ENCODE measurements at places on chromosomes 2 and 18.

- no peak for DNase-seq
Observed at GRCh38 chr2:11288431-11288830, 56.0 kb downstream of the ROCK2 start.

DNA sequence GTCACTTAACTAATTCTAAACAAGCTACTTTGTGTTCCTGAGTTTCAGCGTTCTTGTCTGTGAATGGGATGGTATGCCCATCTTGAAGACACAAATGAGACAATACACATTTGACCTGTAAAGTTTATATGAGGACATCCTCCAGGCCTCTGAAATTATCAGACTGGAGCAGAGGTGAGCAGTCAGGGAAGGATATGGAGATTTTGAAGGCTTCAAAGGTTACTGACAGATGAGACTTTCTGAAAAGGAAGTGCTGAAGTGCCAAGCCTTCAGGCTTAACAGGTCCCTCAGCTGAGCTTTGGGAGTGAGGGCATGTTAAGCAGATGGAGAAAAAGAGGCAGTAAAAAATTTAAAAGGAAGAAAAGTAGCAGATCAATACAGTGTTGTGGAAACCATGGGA is 110.9 kb upstream of the FOSL2 start:
- DNase-seq = no peak

GRCh38 chr2:170968205-170969003 is 39.4 kb downstream of the GORASP2 start:
- DNase-seq = no peak

GRCh38 chr2:24774373-24774772 is 18.8 kb downstream of the PTRHD1 start:
- no peak for DNase-seq

DNA sequence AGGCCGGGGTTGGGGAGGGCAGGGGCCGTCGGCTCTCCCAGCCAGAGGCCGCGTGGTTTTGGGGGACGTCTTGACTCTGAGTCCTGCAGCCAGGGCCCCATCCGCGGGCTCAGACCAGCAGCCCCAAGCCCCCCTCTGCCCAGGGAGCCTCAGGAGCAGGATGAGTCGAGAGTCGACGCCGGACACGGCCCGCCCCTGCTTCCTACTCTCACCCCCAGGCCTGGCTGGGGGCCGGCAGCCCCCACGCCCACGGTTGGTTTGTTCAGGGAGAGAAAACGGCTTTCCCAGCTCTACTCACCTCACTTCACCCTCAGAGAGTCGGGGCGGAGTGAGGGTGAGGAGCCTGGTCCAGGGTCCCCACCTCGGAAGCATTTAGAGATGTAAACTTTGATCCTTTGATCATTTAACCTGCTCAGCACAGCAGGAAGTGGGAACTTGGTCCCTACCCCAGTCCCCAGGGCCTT is 6.9 kb downstream of the SNORC start:
- no peak for DNase-seq

GRCh38 chr2:205411558-205411957 is 270.7 kb upstream of the NRP2 start:
- no peak for DNase-seq

GRCh38 chr2:866009-866680 is 84.5 kb upstream of the SNTG2 start:
- DNase-seq = no peak

GRCh38 chr2:239706367-239706766 is 305.5 kb upstream of the HDAC4 start:
- DNase-seq = no peak

DNA sequence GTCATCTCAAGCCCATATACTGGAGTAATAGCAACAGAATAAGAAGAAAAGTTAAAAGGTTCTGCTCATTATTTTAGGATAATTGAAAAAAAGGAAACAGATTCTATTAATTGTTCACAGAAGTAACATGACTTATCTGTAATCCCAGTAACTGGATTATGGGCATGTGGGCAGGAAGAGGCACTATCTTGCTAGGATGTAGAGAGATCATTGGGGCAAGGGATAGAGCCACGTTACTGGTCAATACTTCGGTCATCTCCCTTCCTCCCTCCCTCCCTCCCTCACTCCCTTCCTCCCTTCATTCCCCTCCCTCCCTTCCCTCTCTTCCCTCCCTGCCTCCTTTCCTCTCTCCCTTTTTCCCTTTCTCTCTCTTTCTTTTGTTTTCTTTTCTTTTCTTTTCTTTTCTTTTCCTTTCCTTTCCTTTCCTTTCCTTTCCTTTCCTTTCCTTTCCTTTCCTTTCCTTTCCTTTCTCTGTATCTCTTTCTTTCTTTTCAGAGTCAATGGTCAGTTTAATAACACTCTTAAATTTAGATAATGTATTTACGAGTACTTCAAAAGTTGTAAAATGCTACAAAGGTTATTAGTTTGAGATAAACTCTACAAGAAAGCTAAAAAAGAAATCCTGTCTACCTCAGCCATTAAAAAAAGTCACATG is 82.8 kb downstream of the FHOD3 start:
- no peak for DNase-seq

- DNase-seq = no peak
Observed at GRCh38 chr2:176753752-176754474, 458.7 kb upstream of the HNRNPA3 start.

- no peak for DNase-seq
Observed at GRCh38 chr2:17076533-17076932, 410.9 kb upstream of the CYRIA start.

DNA sequence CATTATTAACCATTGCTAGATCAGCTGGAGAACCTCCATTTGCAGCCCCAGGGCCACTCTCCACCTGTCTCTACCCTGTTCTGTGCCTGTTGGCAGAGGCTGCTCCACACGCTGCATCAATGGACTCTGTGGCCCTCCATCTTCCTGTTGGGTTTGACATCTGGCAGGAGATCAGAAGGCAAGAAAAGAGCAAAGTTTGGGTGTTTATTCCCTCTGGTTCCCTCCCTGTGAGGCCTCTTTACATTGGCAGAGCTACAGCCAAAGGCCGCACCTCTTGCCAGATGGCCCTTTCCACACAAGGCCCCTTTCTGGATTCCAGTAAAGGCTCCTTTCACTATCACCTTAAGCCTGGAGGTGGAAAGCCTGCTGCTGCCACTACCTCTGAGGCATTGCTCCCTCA is 110.9 kb upstream of the RND3 start:
- DNase-seq = no peak

DNA sequence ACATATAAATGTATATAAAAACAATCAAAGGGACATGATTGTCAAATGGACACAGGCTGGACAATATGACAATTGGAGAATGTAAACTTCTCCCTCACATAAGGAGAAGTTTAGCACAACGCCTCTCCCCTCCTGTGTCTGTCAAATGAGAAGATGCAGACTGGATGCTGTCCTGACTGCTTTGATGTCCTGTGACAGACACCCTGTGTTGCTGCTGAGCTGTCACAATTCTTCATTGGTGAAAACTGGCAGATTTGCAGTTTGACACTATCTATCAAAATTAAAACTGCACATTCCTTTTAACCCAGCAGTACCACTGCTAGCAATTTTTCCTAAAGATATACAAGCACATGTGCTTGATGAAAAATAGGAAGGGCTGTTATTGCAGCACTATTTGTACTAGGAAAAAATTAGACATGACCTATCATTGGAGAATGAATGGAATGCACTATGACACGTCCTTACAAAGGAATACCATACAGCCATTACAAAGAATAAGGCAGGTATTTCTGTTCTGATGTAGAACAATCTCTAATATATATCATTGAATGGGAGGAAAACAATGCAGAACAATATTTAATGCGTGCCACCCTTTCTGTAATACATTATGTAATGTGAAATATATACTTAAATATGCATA is 12.4 kb downstream of the DPYSL5 start:
- DNase-seq = no peak

GRCh38 chr18:10798727-10799550 is 273.1 kb downstream of the NAPG start:
- no peak for DNase-seq

DNA sequence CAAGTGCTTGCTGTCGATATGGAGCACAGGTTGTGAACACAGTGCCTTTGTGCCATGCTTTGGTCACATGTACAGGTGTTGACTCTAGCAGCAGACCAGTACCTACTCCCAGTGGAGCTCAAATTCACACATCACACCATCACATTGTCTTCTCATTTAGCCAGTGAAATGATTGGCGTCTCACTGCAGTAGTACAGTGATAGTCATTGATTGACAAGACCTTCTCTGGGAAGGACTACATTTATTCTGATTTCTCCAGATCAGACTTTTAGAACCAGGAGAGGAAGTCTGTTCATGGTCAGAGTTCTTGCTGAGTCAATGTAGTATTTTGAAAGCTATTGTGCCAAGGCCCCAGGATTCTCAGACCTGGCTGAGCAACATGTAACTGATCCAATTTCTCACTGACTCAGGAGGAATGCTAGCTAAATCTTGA is 75.2 kb downstream of the FMNL2 start:
- no peak for DNase-seq

DNA sequence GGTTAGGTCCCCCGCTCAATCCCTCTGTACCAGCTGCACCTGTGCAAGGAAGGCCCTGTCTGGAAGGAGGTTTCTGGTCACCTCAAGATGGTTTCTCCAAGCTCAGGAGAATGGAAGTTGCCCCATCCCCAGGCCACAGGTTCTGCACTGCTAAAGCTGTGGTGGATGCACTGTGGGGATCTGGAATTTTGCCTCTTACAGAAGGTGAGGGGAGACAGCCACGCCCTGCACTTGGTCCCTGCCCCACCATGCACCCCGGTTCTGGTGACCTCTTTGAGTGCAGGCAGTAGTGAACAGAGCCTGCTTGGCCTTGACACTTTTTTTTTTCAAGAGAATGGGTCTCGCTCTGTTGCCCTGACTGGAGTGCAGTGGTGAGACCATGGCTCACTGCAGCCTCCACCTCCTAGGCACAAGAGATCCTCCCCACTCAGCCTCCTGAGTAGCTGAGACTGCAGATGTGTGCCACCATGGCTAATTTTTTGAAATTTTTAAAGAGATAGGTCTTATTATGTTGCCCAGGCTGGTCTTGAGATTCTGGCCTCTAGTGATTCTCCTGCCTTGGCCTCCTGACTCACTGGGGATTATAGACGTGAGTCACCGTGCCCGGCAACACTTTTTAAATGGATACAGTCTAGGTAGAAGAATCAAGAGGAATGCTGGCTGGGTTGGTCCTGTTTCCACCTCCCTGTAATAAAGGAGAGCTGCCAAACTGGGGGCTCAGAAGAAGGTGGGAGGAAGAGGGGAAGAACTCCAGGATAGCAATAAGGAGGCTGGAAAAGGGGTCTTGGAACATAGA is 5.8 kb upstream of the NT5DC4 start:
- DNase-seq = no peak

GRCh38 chr2:128405981-128406613 is 87.4 kb upstream of the HS6ST1 start:
- no peak for DNase-seq

GRCh38 chr2:82641598-82642180 is 1817.4 kb downstream of the SUCLG1 start:
- DNase-seq = no peak

DNA sequence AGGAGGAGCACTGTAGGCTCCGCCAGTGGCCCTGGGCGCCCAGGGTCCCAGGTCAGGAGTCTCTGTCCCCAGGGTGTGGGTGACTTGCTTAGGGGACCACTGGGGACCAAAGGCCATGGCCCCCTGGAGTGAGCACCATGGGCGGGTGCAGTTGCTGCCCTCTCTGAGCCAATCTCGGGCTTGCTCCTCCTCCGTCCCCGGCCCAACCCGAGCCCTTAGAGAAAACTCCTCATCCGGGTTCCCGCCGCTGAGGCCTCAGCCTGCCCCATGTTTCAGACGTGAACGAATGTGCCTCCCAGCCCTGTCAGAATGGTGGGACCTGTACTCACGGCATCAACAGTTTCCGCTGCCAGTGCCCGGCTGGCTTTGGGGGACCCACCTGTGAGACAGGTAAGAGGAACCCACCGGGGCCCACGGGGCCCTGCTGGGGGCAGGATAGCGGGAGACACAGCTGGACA is 38.6 kb downstream of the SNED1 start:
- DNase-seq = no peak

- peak; percentile 6 for DNase-seq
Observed at GRCh38 chr18:66872277-66872676, 268.4 kb upstream of the CDH19 start.

DNA sequence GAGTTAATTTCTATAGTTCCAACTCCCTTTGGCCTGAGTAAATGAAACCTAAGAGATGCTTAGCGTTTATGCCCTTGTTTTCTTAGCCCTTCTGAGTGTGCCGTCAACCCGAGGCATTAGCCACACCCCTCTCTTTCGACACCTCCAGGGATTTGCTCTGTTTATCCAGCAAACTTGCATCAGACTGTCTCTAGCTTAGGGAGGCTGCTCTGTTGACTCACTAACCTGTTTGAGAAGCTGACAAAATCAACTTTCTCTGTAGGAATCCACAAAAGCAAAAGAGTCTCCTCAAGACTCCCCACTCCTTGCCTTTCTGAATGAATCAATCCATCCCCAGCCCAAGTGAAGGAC is 317.6 kb downstream of the TNS1 start:
- peak; percentile 85 for DNase-seq

DNA sequence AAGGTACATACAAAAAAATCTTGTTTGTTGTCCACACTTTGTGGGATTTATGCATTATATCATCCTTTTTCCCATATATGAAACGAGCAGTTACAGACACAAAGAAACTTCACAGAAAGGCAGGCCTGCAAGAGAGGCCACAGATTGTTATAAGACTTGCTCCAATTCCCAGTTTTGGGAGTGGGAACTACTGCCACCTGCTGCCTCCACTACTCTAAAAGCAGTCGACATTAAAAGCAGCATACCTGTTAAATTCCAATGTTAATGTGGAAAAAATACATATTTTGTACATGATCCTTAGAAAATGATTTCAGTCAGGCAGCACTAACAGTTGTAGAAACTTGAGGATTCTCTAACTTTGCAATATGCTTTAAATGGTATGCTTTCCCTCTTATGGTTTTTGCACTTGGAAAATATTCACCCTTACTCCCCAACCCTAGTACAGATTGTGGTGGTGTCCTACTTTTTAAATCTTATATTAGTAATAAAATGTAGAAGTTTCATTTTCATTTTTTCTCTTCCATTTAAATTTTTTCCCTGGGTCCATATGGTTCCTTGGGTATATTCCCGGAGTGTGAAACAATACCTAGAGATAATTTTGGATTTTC is 37.9 kb downstream of the SLC38A11 start:
- DNase-seq = no peak

- no peak for DNase-seq
Observed at GRCh38 chr2:54240515-54241469, 15.2 kb downstream of the TSPYL6 start.

DNA sequence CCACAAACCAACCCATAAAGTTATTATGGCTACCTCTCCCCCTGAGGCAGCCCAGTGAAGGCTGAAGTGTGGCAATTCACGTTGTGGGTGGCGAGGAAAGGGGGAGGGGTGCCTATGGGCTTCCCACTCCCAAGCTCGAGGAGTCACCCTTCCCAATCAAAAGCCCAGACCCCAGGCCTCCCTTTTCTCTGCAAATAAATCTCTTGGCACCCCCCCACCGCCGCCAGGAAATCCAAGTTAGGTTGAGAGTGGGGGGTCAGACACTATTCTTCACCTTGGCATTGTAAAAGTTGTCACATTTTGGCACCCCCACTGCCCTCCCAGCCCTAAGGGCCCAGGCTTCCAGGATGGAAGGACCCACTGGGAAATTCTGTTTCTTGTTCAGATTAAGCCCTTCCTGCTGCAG is 6.9 kb downstream of the ANKRD53 start:
- no peak for DNase-seq

GRCh38 chr2:48601349-48601748 is 16.3 kb upstream of the GTF2A1L start:
- DNase-seq = no peak

All from fibroblast of skin of left quadriceps (primary cell).